Activated naive CD4-positive, alpha-beta T cell treated with anti-CD3 and anti-CD28 coated beads for 36 hours (primary cell): ENCODE measurements at places on chromosomes 5 and 9. TPM values are rescaled to one million over a fixed set of nuclear protein-coding genes. Genes with fewer than 3 reads are reported as not detected.

The DMRT3 gene
- not detected for total RNA-seq

DNA sequence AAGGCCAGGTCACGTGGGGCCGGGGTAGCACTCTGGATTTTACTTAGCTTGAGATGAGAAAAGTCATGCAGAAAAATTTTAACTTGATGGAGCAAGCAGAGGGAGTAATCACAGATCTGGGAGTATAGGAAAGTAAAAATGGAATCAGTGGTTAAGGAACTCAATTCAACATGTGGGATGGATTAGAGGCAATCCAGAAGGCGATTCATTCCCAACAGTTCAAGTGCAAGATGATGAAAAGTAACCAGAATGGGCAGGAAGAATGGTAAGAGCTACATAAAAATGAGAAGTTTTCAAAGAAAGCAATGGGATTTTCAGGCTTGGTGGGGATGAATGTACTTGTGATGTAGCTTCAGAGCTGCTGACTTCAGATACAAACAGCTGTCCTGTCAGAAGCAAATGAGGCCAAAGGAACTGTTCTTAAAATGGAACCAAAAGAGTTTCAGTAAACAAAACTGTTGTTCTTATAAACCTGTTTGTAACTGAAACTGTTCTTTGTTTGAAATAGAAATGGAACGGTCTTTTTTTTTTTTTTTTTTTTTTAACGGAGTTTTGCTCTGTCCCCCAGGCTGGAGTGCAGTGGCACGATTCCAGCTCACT, 5.6 kb upstream of the SEC24A start:
- DNase-seq, result no peak

The ACOT12 gene
- total RNA-seq, result not detected

GRCh38 chr5:135821802-135822201, 12.7 kb upstream of the SLC25A48 start:
- DNase-seq, result no peak

DNA sequence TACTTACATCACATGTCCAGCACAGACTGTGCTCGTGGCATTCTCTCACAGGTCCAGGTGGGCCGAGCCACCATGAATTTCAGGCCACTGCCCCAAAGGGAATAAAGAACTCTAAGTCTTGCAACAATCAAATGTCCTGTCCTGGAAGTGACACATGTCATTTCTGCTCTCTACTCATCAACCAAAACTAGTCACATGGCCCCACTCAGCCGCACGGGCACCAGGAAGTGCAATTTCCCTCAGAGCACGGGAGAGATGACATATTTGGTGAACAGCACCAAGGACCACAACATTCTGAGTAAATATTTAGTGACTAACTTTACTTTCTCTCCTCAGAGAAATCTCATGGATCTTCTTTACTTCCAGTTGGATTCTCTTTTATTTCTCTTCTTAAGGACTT, 131.1 kb upstream of the TUT7 start:
- DNase-seq, result peak; percentile 34

DNA sequence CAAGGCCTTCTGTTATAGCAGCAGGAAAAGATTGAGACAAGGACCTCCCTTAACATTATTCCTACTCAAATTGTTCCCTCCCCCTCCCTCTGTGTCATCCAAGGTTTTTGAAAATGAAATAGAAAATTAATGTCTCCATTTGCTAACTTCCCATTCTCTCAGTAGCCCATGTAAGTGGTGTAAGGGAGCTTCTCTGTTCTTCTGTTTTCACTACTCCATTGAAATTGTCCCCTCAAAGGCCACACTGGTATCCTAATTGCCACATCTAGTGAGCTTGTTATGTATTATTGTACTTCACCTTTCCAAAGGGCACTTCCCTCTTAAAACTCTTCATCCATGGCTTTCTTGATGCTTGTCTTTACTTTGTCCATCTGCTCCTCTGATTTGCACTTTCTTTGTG, 131.2 kb upstream of the PIK3R1 start:
- DNase-seq, result no peak

GRCh38 chr9:17425384-17425783, 153.5 kb upstream of the SH3GL2 start:
- no peak for DNase-seq

GRCh38 chr9:137454145-137454596, 5.0 kb downstream of the NSMF start:
- DNase-seq, result peak; percentile 57

GRCh38 chr5:80957031-80957761, 3.0 kb upstream of the RASGRF2 start:
- DNase-seq, result no peak
